Uterus (tissue), 4 donors: ENCODE measurements at places on chromosomes 6 and 20.

DNA sequence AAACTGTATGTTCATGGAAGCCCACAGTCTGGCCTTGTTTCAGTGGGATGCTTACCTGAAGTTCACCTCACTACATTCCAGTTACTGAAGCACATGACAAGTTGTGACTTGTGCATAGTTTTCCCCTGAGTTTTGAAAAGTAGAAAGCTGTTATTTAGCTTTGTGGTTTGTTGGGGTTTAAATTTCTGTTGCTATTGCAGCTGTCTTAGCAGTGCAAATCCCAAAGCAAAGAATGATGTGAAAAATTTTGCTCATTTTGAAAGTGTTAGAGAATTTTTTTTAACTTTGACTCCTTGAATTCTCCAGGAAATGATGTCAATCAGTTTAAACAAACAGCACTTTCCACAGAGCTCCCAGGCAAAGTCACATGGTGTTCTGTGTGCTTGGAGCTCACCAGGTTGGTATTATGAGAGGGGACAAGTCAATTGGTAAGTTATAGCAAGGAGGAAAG is 268.4 kb downstream of the ADGRG6 start:
- no peak for DNase-seq

DNA sequence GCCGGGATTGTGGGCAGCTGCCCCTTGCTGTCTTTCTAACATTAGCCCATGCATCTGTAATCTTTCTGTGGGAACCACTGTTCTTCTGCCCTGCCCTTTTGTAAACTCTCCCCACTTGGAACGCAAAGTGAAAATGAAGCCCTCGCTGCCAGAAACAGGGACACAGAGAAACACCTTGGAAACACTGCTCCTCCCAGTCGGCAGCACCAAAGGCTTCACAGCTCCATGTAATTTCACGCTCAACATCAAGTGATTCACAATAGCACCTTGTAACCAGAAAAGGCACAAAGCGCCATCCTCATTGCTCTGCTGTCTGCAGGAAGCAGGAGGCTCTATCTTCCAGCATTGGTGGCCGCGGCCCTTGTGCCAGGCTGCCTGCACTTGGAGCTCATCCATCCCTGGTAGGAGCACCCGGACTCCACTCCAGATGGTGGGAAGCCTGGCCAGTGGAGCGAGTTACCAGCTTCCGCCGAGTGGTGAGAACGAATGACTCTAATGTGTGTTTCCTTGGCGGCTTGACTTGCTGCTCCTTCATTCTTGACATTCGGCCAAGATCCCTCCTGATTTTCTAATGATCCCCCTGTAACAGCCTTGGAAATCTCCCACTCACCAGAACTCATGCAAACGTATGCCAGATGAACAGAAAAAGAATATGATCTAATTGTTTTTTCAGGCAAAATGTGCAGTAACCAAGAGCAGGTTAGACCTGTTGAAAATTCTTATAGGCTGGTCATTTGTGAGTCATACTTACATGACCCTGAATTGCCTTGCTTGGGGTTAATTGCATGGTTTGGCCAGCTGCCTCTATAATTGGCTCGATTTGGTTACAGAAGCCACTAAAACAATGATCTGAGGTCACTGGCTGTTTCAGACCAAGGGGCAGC is 169.1 kb upstream of the CDYL start:
- peak; percentile 51 for DNase-seq

DNA sequence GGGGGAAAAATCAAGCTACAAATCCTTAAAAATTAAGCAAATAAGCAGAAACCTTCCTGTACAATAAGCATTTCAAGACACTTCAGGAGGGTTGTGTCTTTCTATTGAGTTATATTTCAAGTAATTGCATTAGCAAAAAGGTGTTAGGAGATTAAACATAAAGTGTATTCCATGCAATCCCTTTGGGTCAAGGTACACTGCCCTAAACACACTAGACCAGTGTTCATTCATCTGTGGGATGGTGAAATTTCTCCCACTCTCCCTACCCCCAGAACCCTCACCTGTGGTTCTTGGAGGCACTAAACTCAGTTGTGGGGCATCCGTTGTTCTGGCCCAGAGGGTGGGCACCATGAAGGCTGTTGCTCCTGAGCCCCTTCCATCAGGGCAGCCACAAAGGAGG is 205.1 kb upstream of the SGK1 start:
- no peak for DNase-seq

- no peak for DNase-seq
These were observed 25.4 kb downstream of the ZMYND8 start for GRCh38 chr20:47330933-47331708.
